ENCODE measurements at places on chromosomes 16 and 17. TPM values are rescaled to one million over a fixed set of nuclear protein-coding genes. Genes with fewer than 3 reads are reported as not detected.

DNA sequence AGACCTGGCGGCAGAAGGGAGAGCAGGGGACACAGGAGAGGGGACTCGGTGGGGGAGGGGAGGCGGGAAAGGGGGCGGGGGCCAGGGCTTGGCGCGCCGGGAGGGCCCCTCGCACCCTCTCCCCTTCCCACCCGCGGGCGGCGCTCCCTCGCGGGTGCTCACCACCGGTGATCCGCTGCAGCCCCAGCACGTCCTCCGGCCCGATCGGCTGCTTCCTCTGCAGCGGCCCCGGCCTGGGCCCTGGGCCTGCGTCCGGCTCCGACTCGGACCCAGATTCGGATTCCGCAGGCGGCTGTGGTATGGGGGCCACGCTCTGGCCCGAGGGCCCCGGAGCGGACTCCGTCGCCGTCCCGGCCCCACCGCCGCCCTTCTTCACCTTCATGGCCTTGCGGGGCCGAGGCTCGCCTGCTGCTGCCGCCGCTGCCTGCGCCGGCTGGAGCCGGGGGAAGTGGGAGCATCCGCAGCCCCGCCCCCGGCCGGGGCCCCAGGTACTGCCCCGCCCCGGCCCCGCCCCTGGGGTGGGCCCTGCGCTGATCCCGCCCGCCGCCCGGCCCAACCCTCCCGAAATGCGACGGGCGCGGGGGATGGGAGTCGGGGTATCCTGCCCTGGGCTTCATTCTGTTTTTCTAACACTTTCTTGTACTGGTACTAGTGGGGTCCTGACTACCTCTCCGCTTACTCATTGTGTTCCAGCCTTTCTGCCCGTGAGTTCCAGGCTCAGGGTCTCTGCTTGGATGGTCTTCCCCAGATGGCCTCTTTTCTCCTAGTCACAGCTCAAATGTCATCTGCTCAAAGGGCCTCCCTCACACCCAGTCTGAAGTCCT is at the start of gene UNC119:
Gene UNC119, minus strand, starts transcription at position 449 of the 824 bp plus-strand sequence. Its CDS starts 67 bp downstream, at position 382.
- peak within 1 kb of the TSS; percentile 71 for H3K4me3 ChIP-seq
- DNase-seq = peak; percentile 73
- no peaks in the 10 kb centered on the region for H3K27me3 ChIP-seq
- peaks cover 4% of the 10 kb centered on the region for H3K4me1 ChIP-seq
- peak within 1 kb of the TSS; percentile 45 for H3K27ac ChIP-seq
- peaks cover 24% of the 10 kb centered on the region for H3K36me3 ChIP-seq

Gene STX4
- total RNA-seq = 26.7 TPM

Gene TOP2A
- 127 TPM for total RNA-seq

DNA sequence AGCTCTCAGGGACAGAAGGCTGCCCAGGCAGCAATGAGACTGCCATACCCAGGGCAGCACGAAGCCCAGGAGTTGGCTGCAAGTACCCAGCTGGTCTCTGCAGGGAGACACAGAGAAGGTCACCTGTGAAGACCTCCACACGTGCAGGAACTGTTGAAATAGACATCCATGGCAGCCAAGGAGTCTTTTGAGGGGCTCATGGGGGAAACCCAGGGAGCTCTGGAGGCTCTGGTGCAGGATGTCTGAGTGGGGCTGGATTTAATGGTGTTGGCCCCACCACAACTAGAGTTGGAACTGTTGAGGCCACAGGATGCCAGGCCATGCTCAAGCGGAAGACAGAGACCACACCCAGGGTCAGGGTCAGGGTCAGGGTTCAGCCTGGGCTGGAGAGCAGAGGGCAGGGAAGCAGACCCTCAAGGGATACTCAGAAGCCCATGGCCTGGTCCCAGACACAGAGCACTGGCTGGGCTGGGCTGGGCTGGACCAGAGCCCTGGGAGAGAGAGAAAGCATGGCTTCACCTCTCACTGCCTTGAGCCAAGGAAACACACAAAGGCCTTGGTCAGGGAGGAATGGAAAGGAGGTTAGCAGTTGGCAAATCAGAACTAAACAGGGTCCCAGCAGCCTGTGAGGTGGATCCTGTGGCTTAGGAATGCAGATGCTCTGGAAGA is 21.4 kb downstream of the PITPNM3 start:
- no peaks in the 10 kb centered on the region for H3K36me3 ChIP-seq
- DNase-seq = no peak
- no peak overlapping the region for H3K27ac ChIP-seq
- H3K27me3 ChIP-seq = no peaks in the 10 kb centered on the region

DNA sequence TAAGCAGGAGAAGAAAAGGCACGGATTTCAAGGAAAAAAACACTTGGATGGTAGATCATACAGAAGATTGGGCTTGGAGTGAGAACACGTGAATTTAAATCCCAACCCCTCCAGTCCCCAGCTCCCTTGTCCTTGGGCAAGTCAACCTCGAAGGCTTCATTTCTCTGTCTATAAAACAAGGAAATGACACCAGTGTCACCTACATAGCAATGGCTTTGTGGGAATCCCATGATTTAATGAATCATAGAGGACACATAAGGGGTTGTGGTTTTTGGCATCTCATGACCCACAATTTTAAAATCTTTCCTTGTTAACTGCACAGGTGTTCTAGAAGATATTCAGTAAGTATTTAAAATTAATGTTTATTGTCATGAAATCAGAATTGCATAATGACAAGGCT is 8.2 kb upstream of the CCL2 start:
- no peak overlapping the region for H3K27ac ChIP-seq
- no peaks in the 10 kb centered on the region for H3K36me3 ChIP-seq
- DNase-seq = no peak
- H3K4me1 ChIP-seq = no peaks in the 10 kb centered on the region
- no peaks in the 10 kb centered on the region for H3K27me3 ChIP-seq
- no peak overlapping the region for H3K4me3 ChIP-seq
